GM12891 (cell line): ENCODE measurements at places on chromosomes 3 and 15.

DNA sequence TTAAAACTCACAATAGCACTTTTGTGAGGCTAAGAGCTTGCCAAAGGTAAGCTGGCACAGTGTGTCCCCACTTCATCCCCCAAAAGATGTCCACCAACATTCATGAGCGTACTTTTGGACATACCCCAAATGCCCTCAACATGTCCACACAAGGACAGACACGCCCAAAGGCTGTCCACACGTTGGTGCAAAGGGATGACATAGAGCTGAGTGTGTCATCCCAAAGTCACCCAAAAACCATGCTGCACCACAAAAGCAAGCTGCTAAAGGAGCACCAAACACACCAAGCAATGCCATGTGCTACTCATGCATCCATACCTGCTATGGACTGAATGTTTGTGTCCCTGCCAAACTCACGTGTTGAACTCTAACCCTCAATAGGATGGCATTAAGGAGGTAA lies 57.9 kb downstream of the KLF13 start:
- DNase-seq, result no peak

DNA sequence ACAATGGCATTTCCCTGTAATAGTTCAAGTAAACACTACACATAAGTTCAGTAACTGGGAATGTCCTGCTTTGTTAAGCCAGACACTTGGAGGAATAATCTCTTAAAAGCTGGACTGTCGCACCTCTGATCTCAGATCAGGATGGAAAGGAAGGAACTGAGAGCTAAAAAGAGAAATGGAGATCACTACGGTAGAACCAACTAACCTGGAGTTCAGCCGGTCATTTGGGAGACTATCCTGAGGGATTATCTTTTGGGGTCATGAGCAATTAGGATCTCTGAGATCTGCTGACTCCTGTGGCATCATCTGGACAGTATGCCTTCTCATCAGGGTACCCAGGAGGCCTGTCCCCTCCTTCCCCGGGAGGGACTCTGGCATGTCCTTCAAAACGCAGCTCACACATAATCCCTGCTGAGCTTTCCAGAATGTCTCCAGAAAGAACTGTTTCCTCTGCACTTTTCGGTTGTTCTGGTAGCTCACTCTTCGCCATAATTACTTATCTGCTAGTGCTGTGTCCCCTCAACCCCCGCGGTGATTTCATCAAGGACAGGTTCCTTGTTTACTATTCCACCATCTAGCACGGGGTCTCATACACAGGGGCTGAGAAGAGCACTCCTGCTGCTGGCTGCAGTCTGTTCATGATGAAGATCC lies 115.6 kb downstream of the SENP2 start:
- DNase-seq, result no peak

DNA sequence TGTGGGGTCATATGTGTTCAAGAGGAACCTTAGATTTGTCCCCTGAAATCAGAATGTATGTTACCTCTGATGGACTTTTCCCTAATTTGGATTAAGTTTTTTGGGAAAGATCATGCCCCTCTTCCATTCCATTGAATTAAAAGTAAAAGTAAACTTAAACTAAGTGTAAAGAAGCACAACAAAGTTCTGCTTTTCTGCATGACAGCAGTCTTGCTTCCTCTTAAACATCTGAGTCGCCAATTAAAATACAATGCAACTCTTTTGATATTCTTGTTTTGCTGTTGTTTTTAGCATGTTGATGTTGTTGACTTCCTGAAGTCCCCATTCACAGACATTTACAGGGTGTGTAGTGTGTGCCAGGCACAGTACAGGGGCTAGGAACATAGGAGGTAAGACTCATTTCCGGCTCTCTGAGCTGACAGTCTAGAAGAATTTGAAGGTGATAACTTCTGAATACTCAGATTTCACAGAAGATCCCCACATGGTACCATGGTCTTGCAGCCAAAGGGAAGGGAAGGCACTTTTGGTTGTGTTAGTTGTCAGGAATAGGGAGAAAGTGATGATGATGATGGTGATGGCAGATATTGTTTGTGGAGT lies 45.0 kb downstream of the USP13 start:
- no peak for DNase-seq

DNA sequence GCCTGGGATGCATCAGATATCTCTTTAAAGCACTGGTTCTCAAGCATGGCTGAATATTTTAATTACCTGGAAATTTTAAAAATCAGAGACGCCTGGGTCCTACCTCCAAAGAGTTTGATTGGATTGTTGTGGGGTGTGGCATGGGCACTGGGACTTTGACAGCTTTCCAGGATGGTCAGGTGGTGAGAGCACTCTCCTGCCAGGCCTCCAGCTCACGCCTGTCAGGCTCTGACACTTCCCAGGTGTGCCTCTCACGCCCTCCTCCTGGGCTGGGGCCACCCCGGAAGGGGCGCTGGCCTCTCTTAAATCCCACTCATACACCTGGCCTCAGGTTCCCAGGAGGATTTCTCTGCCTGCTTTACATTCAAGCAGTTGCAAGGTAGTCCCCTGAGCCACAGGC lies 48.5 kb downstream of the AMOTL2 start:
- no peak for DNase-seq

GRCh38 chr3:76527773-76528172 lies 512.1 kb upstream of the ROBO2 start:
- no peak for DNase-seq
